ENCODE measurements at places on chromosomes 5 and 9.

GRCh38 chr9:13750639-13751038, 471.1 kb upstream of the MPDZ start:
- DNase-seq = no peak

DNA sequence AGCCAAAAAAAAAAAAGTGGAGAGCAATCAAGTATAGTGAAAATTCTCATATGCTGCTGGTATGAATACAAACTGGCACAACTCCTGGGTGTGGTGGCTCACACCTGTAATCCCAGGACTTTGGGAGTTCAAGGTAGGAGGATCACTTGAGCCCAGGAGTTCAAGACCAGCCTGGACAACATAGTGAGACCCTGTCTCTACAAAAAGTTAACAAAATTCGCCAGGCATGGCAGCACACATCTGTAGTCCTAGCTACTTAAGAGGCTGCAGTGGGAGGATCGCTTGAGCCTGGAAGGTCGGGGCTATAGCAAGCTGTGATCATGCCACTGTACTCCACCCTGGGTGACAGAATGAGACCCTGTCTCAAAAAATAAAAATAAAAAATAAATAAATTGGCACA, 51.7 kb downstream of the FNIP1 start:
- DNase-seq = no peak

- no peak for DNase-seq
Observed at GRCh38 chr9:82829818-82830217, 233.1 kb downstream of the RASEF start.

GRCh38 chr9:112925058-112925641, 34.5 kb upstream of the SLC46A2 start:
- no peak for DNase-seq

- DNase-seq = no peak
Observed at GRCh38 chr5:123472150-123472924, 39.6 kb upstream of the CSNK1G3 start.

DNA sequence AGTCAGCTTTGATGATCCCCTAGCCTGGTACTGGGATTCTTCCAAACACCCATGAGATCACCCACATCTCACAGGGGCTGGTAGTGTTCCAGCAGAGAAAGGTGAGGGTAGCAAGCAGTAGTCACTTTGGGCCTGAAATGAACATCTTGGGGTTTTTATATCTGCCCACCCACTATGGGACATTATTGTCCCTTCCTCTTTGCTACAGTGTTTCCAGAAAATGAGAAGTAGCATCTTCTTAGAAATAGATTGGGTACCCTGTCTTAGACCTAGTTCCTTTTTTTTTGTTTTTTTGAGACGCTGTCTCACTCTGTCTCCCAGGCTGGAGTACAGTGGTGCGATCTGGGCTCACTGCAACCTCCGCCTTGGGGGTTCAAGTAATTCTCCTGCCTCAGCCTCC, 249.2 kb upstream of the ANKRD55 start:
- DNase-seq = no peak

GRCh38 chr9:4640027-4640426, 22.1 kb upstream of the PLPP6 start:
- DNase-seq = peak; percentile 46
